ENCODE measurements at places on chromosomes 2 and 18.

GRCh38 chr2:168054657-168055056, 192.7 kb downstream of the STK39 start:
- no peak for DNase-seq

- DNase-seq, result no peak
Observed at GRCh38 chr18:11986061-11986460, 4.8 kb downstream of the IMPA2 start.

DNA sequence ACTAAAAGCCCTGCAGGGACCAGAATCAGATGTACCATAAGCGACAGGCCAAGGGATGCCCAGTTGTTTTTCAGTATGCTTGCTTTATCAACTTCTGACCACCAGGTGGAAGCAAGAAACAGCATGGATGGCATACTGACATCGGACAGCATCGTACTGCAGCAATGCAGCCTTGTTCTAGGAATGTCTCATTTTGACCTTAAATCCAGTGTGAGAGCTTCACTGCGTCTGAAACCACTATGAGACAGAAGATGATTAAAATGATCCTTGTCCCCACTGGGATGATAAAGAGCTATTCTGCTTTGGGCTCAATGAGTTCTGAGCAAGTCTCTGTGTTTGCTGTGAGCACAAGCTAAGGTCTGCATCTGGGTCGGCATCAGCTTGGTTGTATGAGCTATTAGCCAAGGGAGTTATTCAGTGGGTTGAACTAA, 54.3 kb downstream of the CDK15 start:
- no peak for DNase-seq

DNA sequence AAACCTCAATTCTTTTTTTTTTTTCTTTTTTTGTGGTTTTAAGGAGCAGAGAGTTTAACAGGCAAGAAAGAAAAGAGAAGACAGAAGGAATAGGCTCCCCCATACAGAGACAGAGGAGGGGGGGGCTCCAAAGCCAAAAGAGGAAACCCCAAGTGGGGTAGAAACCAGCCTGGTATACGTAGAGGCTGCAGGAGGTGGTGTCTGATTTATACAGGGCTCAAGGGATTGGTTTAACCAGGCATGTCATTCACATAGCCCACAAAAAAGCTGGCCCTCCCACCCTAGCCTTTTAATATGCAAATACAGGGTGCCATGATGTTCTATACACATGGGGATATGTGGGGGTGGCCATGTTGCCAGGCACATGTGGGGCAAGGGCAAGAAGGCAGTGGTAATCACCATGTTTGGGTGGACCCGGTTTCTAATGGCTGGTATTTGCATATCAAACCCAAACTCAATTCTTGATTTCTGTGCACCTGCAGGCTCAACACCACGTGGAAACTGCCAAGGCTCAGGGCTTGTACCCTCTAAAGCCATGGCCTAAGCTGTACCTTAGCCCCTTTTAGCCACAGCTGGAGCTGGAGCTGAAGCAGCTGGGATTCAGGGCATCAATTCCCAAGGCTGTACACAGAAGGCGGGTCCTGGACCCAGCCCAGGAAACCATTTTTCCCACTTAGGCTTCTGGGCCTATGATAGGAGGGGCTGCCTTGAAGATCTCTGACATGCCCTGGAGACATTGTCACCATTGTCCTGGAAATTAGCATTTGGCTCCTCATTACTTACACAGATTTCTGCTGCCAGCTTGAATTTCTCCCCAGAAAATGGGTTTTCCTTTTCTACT, 170.3 kb downstream of the MAIP1 start:
- DNase-seq, result no peak

DNA sequence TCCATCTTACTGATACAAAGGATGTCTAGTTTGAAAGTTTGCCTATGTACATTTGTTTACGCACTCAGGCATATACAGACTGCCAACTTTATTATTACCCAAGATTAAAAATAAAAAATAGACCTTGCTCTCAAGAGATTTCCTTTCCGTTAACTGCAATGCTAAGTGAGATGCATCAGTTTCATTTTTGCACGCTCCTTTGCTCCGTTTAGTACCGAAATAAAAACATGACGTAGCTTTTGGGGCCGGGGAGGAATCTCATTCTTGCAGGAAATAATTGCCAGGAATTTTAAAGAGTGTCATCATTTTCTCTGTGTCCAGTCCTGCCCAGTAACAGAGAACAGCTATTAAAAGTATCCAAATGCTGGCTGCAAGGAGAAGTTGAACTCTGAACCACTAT, 169.5 kb downstream of the SLC8A1 start:
- no peak for DNase-seq

- DNase-seq, result peak; percentile 60
Observed at GRCh38 chr2:143128681-143129580, at the start of gene ARHGAP15. Gene ARHGAP15, plus strand, starts transcription at chr2:143129419.

DNA sequence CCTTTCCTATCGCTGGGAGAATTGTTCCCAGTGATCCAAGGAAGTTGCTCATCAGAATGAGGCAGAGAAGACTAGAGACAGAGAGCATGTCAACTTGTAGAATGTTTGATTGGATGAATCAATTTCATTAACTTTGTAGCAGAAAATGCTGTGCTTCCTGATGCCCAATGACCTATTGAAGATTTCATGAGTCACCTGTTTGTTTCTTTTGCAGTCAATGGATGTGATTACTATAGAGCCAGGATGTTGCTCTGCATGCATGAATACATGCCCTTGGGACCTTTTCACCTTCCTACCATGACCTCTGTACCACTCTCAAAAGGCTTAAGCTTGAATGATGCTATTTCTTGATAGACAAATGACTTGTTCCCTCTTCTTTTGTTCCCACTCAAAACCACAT, 23.3 kb downstream of the SCG2 start:
- no peak for DNase-seq

- DNase-seq, result no peak
Observed at GRCh38 chr2:20990442-20991430, 53.1 kb downstream of the APOB start.

DNA sequence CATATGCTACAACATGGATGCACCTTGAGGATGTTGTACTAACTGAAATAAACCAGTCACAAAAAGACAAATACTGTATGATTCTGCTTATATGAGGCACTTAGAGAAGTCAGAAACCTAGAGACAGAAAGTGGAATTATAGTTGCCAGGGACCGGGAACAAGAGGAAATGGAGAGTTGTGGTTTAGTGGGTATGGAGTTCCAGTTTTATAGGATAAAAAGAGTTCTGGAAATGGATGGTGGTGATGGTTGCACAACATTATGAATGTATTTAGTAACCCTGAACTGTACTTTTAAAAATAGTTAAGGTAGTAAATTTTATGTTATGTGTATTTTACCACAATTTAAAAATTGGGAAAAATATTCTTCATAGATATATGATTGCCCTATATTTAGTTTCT, 97.7 kb downstream of the DPP4 start:
- no peak for DNase-seq

DNA sequence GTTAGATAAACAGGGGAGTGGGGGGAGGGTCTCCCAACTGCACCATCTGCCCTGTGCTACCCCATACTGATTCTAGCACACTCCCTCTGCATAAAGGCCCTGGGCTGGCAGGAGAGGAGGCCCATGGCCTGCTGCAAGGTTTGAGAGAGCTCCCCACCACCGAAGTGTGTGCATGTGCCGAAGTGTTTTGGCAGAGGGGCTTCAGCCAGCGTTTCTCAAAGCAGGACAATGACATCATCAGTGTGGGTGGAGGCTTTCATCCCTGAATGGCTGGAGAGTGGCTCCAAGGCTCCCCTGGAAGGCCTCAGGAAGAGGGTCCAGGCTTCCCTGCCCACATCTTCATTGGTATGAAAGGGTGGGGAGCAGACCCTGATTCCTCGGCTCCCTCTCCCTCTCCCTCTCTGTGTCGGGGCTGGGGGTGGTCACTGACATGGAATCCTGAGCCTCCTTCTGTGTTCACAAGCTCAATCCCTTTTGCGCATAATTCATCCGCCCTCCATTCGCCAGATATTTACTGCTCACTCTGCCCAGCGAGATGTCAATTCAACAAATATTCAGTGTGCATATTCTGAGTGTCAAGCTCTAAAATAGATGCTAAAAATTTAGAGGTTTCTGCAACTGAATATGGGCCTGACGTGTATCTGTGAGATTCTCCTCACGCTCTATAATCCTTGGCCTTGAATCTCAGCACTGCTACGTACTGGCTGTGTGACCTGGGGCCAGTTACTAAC, 122.1 kb downstream of the CELF4 start:
- DNase-seq, result no peak

DNA sequence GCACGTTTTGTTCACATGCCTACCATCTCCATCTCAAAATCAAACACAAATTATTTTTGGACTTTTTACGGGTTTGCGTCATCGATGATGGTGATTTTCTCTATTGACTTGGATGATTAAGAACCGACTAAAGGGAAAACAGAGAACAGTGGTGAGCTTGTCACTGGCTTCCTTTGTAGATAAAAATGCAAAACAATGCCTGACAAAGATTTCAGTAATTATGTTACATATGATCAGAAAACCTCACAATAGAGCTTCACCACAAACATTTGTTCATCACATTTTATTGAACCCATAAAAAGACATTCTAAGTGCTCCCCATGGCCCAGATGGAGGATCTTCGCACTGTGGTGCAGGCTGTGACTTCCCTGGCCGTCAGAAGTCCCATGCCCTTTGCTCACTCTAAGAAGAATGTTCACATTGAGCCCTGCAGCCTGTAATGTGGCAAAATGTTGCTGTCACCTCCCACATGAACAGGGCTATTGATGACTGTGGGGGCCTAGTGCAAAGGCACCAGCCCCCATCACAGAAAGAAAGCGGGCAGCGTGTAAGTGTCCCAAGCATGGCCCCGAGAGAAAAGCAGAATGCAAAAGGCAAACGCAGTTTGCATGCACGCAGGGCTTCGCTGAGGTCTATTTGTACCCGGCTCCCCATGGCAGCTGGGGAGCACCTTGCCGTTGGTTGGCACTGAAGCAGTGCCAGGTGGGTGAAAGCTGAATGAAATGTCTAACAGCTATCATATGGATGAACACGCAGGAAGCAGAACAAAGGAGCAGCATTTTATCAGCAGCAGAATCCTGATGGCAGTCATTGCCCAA, 60.6 kb downstream of the BCL2 start:
- DNase-seq, result no peak

DNA sequence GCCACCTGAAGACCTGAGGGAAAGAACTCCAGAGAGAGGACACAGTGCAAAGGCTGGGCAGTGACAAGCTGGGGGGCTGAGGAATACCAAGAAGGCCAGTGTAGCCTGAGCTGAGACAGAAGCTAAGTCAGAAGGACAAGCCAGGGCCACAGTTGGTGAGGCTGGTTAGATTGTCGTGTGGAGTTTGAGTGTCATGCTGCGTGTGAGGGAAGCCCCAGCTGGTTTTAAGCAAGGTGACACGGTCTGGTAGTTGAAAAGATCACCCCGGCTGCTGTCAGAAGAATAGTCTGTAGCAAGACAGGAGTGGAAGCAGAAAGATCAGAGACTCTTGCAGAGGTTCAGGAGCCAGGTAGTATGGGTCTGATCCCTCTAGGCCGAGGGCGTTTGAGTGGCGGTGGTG, 50.6 kb upstream of the RMDN2 start:
- no peak for DNase-seq
